Fibroblast of villous mesenchyme (primary cell): ENCODE measurements at places on chromosomes 6 and 20.
A peak's percentile ranks its signal among the peaks of the same experiment; 100 is the strongest.

- no peak for DNase-seq
Observed at GRCh38 chr20:698276-698675, 22.7 kb upstream of the SCRT2 start.

- no peak for DNase-seq
Observed at GRCh38 chr6:162251257-162251656, 476.3 kb downstream of the PRKN start.

DNA sequence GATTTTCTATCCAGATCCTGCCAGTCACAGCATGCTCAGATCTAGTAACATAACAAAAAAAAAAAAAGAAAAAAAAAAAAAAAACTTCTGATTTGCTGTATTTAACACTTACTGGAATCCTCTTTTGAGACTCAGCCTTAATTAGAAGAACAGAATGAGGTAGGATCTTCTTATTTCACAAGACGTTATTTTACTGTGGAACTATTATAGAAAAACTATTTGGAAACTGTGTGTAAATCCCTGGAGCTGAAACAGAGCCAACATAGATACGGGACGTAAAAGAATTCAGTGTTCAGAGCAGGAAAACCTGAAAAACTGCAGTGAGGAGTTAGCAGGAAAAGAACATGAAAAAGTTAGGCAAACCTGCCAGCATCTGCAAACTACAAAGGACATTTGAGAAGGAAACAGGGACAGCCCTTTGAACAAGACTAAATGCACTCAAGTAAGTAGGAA, 3.4 kb upstream of the ZNF217 start:
- peak; percentile 73 for DNase-seq

GRCh38 chr6:36160147-36160760, 29.9 kb downstream of the MAPK13 start:
- peak; percentile 28 for DNase-seq

- DNase-seq, result no peak
Observed at GRCh38 chr6:41966214-41966920, 24.8 kb upstream of the CCND3 start.

DNA sequence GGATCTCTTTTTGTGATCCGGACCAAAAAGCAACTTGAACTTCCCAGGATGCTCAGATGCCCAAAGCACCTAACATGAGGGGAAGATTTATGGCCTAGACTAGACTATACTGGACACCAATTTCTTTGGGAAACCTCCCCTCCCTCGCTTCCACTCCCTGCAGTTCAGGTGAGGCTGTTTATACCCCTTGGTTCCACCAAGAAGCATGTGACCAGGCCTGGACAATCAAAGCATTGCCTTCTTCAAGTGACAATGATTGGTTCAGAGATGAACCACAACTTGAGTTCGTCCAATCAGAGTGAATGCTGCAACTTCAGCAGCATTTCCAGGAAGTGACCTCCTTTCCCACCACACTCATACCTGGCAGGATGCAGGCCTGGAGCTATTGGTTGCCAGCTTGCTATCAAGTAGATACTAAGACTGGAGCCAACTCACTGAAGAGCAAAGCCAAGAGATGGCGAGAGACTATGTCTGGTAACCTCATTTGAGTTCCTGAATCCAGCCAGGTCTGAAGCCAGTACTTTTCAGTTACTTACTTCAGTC, 45.6 kb upstream of the SLC9A8 start:
- DNase-seq, result no peak

- peak; percentile 53 for DNase-seq
Observed at GRCh38 chr6:56595490-56596122, 47.1 kb downstream of the DST start.

- no peak for DNase-seq
Observed at GRCh38 chr20:8066662-8067061, 47.1 kb upstream of the TMX4 start.

- DNase-seq, result no peak
Observed at GRCh38 chr6:96716221-96716620, 121.1 kb downstream of the GPR63 start.

DNA sequence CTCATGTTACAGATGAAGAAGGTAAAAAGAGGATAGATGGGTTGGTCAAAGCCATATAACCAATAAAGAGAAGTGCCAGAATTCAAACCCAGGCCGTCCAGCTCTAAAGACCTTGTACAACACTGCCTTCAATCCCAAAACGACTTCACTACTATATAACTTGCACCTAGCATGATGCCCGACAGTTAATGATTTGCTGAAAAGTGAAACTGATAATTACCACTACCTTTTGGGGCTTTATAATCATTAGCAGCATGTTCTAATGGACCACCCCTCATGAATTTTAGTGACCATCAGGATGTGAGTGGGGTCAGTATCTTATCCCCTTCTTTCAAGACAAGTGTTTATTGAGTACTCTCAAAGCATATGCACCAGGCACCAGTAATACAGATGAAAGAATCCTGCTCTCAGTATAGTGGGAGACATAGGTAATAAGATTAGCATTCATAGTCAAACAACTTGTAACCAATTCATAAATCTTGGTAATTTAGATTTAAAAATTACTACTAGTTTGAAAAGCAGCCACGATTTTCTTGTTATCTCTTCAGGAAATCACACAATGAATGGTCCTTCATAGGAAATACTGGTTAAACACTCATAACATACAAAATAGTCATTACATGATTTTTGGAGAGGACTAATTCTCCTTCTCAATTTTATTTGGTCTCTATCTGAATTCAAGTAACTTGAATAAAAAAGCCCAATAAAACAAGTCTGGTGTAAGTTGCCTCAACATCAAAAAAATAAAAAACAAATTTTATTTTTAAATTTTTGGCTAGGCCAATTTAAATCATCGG, 98.0 kb downstream of the EPB41L2 start:
- DNase-seq, result no peak

- DNase-seq, result no peak
Observed at GRCh38 chr20:63651942-63652191, 1.4 kb downstream of the STMN3 start.

GRCh38 chr20:49620364-49621240, 52.7 kb upstream of the PTGIS start:
- DNase-seq, result no peak

GRCh38 chr20:24045621-24046318, 57.2 kb upstream of the GGTLC1 start:
- DNase-seq, result no peak

- no peak for DNase-seq
Observed at GRCh38 chr20:39574061-39574460, 611.9 kb downstream of the DHX35 start.

DNA sequence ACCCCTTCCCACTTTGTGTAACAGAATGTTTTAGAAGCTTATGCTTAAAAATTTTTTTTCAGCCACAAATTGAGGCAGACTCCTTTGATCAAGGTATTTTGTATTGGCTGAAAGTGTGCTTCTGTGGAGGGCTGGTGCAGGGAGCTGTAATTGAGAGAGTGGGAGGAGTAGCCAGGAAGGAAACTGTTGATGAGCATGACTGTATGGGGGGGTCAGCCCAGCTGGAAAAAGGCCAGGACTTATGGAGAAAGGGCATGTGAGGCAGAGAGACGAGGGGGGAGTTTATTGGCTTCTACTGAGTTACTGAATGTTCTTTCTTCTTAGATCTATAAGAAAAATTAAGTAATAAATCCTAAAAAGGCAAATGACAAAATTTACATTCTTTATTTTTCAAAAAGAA, 13.4 kb downstream of the RFPL4B start:
- peak; percentile 10 for DNase-seq

- no peak for DNase-seq
Observed at GRCh38 chr6:45587229-45588060, 209.7 kb upstream of the SUPT3H start.

GRCh38 chr6:54730767-54731630, 115.6 kb upstream of the FAM83B start:
- no peak for DNase-seq

- peak; percentile 55 for DNase-seq
Observed at GRCh38 chr6:81735756-81736380, 16.6 kb downstream of the TENT5A start.

DNA sequence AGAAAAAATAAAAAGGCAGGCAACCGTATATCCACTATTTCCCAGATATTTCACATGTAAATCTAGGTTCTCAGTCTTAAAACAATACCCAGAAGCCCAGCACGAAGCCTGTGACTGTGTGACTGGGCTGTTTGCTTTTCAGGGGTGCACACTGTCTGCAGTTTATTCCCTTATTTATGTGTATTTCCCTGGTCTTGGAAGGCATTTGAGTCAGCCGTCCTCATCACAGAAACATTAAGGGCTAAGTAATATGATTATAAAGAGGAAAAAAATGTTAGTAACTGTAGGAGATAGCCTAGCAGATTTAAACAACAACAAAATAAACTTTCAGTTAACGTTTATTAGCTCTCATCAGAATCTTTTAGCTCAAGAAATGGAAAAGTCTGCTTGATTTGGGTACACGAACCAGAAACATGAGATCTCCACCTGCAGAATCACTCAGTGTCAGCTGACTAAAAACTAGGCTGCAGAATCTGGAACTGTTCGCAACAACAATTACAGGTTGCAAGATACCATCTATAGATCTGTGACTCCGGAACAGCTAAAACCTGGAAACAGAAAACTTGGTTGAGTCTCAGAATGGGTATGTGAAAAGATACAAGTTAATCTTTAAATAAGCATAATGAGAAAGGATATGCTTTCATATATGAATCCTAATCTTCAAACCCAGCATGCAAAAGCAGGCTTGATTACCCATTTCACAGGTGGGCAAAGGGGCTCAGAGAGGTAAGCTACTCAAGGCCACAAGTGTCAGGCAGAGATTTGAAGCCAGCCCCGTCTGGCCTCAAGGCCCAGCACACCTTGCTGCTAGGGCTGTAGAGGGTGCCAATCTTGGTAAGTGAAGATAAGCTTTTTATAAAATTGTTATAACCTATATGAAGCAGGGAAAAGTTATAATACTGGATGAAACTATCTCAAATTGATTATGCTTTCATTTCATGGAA, 21.1 kb downstream of the GCLC start:
- no peak for DNase-seq

DNA sequence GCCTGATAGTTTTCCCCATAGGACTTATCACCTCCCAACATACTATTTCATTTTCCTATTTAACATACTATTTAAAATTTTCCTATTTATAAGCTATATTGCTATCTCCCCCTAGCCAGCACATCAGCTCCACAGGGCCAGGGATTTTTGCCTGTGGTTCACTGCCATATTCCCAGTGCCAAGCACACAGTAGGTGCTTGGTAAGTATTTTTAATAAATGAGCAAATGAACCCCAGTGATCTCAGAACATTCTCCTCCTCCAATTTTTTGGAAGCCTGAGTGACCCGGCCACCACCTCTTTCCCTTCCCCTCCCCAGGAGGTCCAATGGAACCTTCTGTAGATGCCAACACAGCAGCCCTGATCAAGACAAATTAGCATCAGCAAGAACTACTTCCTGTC, 33.3 kb downstream of the NFATC2 start:
- DNase-seq, result no peak

DNA sequence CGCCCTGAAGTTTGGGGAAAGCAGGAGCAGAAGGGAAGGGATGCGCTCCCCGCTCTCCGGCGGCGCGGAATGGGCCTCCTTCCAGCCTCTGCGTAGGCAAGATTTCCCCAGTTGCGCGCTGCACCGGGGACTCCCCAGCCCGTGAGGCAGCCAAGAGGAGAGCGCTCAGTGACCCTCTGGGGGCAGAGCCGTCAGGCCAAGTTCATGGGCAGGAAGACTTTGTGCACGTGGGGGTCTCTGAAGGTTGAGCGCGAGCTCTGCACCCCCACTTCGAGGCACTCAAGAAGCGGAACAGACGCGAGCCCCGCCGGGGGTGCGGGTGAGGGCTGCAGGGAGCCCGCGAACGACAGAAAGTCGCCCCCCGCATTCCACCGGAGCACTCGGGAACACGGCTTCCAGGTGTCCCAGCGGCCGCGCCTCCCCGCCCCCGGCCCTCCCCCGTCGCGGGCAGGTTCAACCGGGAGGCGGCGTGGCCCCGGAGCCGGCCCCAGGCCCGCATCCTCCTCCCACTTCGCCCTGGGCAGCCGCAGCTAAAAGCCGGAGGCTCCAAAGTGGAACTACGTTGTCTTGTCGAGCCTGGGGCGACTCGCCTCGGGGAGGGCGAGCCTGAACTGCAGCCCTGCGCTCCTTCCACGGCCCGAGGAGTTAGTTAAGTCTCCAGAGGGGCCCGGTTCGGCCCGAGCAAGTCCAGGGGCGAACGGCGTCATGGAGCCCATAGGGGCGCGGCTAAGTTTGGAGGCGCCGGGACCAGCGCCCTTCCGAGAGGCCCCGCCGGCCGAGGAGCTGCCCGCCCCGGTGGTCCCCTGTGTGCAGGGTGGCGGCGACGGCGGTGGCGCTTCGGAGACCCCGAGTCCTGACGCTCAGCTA, at the start of gene PPP1R3G:
Gene PPP1R3G (plus strand): TSS at position 561 of the 867 bp plus-strand sequence. CDS start 145 bp downstream, at position 706.
- peak; percentile 79 for DNase-seq

DNA sequence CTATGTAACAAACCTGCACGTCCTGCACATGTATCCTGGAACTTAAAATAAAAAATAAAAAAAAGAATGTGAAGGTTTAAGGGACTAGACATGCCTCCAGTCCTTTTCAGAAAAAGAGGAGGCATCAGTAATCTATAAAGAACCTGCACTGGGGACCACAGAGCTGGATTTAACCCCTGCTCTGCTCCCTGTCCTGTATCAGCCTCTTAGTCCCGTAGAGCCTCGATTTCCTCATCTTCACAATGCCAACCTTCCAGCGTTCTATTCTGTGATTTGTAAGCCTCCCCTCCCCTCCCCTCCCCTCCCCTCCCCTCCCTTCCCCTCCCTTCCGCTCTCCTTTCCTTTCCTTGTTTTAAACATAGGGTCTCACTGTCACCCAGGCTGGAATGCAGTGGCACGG, 31.1 kb upstream of the TMEM181 start:
- DNase-seq, result no peak

GRCh38 chr20:50582092-50582491, 71.9 kb downstream of the PTPN1 start:
- no peak for DNase-seq

GRCh38 chr6:20589266-20589665, 55.0 kb downstream of the CDKAL1 start:
- DNase-seq, result peak; percentile 25

DNA sequence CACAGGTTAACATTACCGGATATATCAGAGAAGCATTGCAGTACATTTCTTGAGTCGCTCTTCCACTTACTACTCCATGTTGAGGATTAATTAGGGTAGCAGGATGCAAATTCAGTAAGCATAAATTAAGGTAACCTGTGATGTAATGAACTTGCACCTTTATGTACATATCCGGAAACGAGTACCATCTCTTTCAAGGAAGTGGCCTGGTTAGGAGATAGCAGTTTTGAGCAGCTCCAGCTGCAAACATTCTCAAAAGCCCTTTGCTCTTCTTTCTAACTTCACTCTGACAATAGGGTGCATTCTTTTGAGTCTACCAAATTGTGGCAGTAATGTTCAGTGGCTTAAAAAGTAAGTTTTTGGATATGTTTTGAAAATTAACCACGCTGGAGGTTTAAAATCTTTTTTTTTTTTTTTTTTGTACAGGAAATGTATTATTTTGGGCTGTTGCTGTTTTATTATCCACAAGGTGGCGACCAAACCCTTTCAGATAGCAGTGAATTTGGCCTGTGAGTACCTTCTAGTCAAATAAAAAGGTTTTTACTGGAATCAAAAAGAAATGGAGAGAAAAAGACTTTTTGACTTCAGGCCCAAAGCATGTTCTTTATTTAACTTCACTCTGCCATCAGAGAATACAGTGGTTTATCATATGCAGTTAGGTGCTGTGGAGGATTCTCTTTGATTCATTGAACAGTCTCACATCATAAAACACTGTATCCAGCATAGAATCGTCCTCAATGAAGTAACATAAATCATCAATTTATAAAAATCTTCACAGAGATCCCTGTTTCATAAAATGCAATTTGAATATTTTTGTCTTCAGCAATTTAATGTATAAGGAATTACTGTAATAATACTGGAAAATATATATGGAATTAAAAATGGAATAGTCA, 8.9 kb downstream of the FAM217B start:
- peak; percentile 60 for DNase-seq
